ENCODE measurements at places on chromosomes 7 and 10. TPM values are rescaled to one million over a fixed set of nuclear protein-coding genes. Genes with fewer than 3 reads are reported as not detected.

DNA sequence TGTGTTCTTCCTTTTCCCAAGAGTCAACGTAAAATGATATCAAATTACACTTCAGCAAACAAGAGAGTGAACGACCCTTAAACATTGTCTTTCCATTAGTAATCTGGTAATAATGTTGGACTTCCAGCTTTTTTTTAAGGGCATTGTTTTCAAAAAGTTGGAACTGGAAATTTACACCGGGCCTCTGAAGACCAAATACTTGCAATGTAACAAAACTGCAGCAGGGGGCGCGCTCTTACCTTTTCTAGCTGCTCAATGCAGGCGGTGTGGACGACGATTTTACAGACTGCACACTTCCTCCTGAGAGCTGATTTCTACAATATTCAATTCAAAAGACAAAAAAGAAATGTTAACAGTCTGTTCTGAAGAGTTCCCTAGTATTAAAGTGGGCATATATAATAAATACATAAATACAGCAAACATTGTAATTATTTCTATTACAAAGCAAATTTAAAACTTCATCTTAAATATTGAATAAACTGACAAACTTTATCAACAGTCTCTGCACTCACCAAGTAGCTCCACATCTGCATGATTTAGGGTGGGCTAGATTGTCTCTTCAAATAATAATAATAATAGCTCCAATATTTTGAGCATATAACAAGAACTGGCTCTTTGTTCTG is 190.4 kb downstream of the DGKI start:
- peak; percentile 10 for DNase-seq

DNA sequence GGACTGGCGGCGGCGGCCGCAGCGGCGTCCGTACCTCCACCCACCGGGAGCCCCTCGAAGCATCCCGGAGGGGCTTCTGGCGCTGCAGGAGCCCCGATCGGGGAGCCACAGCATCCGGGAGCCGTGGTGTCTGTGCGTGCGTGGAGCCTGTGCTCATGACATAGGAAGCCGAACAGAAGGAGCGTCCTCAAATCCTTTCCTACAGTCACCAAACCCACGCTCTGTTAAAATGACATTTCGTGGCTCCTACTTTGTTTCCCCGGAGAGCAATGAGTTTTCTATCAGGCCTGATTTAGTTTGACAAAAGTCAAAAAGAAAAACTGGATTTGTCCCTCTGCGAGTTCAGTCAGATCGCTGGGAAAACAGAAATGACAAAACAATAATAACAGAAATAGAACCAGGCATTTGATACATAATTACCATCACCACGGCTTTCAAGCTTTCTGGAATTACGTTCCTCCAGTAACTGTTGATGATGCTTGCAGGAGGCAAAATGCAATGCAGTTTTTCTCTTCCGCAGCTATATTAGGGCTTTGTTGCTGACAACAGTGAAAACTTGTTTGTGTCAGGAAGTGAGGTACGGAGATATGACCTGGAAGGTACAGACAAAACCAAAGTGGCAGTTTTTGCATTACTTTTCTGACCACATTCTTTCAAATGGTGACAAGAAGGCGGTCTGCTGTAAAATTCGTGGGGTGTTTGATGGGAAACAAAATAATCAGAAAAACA is 219.3 kb upstream of the MKLN1 start:
- no peak for DNase-seq

- DNase-seq = no peak
Measured at GRCh38 chr7:39406467-39406866, 159.7 kb upstream of the YAE1 start.

GRCh38 chr10:88908194-88908593 is 28.1 kb downstream of the STAMBPL1 start:
- DNase-seq = no peak

DNA sequence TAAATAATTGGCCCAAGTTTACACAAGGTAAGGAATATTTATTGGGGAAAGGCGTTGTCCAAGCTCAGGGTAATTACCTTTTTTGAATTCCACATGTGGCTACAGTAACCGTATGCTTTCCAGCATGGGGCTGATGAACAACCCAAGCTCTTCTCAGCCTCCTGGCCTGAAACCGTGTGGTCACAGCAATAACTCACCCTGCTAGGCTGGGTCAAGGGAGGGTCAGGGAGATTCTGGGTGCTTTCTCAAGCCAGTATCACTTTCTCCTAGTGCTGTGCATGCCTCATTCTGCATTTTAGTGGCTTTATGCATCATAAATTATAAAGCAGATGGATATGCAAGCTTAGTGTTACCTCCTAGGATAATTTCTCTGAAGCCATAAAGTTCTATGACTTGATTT is 273.9 kb downstream of the PAXIP1 start:
- no peak for DNase-seq

- DNase-seq = no peak
Measured at GRCh38 chr10:93154531-93154930, 80.8 kb downstream of the CYP26A1 start.

The GRM8 gene
- 2.8 TPM for total RNA-seq
